Hepatocyte (in vitro differentiated cells): ENCODE measurements at places on chromosomes 6 and 20. TPM values are rescaled to one million over a fixed set of nuclear protein-coding genes. Genes with fewer than 3 reads are reported as not detected.

- H3K27ac ChIP-seq = no peak overlapping the region
- H3K4me3 ChIP-seq = no peak overlapping the region
- H3K27me3 ChIP-seq = no peaks in the 10 kb centered on the region
- peaks cover 5% of the 10 kb centered on the region for H3K4me1 ChIP-seq
Observed at GRCh38 chr6:99490608-99491007, 24.6 kb downstream of the USP45 start.

- DNase-seq = no peak
- H3K27me3 ChIP-seq = no peaks in the 10 kb centered on the region
- H3K27ac ChIP-seq = peak overlapping the region; percentile 95
- no peaks in the 10 kb centered on the region for H3K36me3 ChIP-seq
- peaks cover 19% of the 10 kb centered on the region for H3K4me1 ChIP-seq
Observed at GRCh38 chr6:31972709-31973350, 892 bp upstream of the DXO start.

DNA sequence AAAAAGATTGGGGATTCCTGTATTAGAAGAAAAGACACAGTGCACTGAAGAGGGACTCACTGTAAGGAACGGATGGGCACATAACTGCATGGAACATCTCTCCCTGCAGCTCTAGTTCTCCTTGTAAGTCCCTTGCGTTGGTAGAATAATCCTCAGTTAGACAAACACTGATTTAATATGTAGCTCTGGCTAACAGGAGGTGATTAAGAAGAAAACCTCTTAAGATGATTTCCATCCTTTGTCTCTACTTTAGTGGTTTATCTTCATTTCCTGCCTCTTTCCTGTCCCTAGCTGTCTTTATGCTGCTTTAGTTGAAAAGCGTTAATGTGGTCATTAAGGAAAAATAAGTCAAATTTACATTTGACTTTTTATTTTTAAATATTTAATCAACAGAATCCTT is 86.6 kb downstream of the SLC16A10 start:
- no peak overlapping the region for H3K4me3 ChIP-seq
- H3K27me3 ChIP-seq = no peaks in the 10 kb centered on the region
- no peak overlapping the region for H3K27ac ChIP-seq
- peaks cover 7% of the 10 kb centered on the region for H3K4me1 ChIP-seq
- DNase-seq = no peak

DNA sequence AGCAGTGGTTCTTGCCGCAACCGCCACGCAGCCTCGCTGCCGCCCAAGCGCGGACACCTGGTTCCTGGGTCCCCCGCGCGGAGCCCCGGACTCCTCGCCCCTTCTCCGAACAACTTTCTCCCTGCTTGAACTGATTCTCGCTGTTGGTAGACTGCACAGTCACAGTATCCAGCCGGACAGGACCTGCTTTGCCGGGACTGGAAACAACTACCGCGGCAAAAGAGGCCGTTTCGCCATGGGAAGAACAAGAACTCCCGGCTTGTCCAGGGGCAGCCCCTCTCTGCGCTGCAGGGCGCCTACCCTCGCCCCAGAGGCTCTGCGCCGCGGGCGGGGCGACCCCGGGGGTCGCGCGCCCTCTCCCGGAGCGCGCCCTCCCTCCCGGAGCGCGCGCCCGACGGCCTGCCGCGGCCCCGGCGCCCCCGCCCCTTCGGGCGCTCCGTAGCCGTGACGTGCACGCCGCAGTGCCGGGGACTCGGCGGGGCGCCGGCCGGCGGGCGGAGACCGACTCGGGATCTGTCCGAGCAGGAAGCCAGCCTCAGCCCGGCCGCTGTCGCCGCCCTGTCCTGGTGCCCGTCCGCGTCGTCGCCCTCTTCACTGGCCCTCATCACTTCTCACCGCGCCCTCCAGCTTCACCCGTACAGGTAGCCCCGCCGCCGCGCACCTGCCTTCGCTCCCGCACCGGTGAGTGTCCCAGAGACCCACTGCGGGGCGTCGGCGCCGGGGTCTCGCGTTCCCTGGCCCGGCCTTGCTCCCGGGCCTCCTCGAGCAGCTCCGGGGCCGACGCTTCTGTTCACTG is at the start of gene MYO6:
Gene MYO6 (plus strand): TSS at position 497 of the 796 bp plus-strand sequence. CDS start 68,309 bp downstream, outside the sequence.
- peak; percentile 91 for DNase-seq
- H3K36me3 ChIP-seq = no peaks in the 10 kb centered on the region
- peak within 1 kb of the TSS; percentile 100 for H3K27ac ChIP-seq
- H3K4me1 ChIP-seq = peaks cover 18% of the 10 kb centered on the region
- H3K27me3 ChIP-seq = no peaks in the 10 kb centered on the region

Gene ADGRF5
- 0.70 and 1.0 TPM in 2 replicates for polyA plus RNA-seq

Gene MLIP
- 1.5 TPM in 1 of 2 replicates, not detected in the other for polyA plus RNA-seq
